ENCODE measurements at places on chromosomes 6 and 20.

GRCh38 chr20:2178318-2179232 is 76.9 kb downstream of the STK35 start:
- no peak for DNase-seq

DNA sequence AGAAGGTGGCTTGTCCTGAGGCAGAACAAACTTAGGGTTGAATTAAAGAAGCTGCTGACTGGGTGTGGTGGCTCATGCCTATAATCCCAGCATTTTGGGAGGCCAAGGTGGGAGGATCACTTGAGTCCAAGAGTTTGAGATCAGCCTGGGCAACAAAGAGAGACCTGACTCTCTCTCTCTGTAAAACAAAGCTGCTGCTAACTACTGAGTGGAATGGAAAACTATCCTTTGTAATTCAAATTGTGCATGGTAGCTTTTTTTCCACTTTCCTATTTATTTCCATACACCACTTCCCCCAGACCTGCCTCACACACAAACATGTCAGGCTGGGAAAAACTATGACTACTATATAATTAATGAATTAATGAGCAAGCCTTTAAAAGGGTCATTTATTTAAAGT is 437.1 kb downstream of the CDC5L start:
- DNase-seq: no peak

DNA sequence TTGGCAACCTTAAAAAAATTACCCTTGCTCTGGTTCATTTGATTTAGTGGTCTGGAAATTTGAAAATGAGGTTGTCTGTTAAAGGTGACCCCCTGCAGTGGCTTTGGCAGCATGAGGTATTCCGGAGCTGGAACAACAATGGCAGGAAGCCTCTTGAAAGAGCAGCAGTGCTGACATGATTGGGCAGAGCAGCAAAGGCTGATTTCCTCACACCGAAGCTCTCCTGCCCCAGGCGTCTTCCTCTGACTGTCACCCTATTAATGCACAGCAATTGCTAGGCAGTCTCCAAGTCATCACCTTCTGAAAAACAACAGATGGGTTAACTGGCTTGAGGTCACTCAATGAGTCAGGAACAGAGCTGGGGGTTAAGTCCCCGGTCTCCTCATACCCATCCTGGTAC is 241.8 kb upstream of the MMS22L start:
- DNase-seq: no peak

DNA sequence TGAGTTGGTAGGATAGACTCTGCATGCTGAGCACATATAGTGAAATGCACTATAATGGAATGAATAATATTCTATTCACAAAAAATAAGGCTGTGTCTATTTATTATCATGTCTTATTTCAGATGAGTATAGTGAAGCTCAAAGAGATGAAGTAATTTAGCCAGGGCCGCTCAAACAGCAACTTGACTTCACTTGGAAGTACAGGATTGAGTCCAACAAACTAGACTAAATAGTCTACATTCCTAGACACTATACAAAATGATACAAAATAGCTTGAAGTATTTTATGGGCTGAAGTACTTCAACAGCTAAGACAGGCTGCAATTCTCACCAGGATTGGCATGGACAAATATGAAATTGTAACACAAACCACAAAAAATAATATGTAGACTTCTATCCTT is 144.5 kb upstream of the DST start:
- DNase-seq: no peak

DNA sequence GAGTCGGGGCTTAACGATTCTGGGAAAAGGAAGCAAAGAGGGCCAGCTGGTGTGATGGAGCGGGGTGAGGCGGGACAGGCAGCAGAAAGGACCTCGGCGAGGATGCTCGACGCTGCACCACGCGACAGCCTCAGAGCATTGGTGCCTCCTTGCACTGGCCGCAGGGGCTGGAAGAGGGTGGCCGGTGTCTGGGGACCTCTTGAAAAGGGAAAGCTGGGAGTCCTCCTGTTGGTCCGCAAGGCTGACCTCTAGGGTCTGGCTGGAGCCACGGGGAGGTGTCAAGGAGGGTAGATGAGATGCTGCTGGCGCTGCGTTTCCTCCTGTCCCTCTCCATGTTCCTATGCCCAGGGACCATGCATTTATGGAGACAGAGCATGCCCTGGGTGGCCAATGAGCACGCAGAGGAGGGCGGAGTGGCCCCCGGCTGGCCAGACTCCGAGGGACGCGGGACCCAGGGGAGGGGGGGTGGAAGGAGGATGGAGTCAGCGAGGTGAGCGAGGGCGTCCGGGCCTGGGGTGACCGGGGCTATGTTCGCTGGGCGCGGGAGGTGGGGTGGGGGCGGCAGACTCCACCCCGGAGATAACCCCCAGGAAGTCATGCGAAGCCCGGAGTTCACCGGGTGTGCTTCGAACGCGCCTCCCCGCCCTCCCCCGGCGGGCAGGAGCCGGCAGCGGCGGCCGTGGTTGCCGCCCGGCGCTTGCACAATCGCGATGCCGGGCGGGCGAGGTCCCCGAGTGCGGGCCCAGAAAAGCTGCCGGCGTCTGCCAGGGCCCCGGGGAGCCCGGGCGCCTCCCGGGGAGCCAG is at the start of gene CYP24A1:
CYP24A1 (minus strand) TSS at position 334 of the 804 bp plus-strand sequence. CDS start 407 bp downstream, outside the sequence.
- DNase-seq: no peak

DNA sequence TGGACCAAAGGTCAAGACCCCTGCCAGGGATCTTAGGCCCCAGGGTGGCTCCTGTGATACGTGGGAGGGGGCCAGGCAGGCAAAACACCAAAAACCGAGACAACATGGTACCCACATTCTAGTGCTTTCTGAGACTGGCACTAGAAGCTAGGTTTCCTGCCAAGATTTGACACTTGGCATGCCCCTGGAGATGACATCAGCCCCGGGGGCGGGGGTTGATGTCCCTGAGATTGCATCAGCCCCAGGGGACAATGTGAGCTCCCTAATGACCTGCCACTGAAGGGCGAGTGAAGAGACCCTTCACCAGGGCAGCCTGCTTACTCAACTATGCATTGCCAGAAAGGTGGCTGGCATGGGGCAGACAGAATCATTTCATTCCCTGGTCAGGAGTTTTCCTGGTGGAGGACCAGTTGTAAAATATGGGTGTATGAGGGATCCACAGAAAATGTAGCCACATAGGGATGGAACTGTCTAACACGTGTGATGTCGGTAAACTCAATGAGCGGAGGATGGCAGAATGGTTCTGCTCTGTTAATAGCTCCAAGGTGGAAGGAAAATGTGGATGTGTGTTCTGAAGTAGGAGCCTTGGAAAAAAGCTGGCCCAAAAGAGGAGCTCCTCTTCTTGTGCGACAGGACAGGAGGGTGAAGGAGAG is 219.7 kb downstream of the UNC5CL start:
- DNase-seq: no peak

GRCh38 chr6:107101686-107102413 is 13.5 kb downstream of the BEND3 start:
- no peak for DNase-seq

DNA sequence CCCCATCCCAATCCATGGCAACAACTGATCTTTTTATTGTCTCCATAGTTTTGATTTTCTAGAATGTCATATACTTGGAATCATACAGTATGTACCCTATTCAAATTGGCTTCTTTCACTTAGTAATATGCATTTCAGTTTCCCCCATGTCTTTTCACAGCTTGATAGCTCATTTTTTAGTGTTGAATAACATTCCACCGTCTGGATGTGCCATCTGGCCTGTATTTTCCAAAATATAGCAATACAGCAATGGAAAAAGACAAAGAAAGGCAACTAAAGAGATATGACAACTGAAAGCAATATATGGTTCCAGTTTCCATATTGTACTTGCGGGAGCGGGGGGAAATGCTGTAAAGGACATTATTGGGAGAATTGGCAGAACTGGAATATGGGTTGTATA is 166.4 kb upstream of the NT5E start:
- no peak for DNase-seq

GRCh38 chr6:126657561-126658175 is 317.8 kb downstream of the CENPW start:
- DNase-seq: no peak

- no peak for DNase-seq
These were observed 17.2 kb upstream of the ADGRF1 start for GRCh38 chr6:47059216-47059885.

DNA sequence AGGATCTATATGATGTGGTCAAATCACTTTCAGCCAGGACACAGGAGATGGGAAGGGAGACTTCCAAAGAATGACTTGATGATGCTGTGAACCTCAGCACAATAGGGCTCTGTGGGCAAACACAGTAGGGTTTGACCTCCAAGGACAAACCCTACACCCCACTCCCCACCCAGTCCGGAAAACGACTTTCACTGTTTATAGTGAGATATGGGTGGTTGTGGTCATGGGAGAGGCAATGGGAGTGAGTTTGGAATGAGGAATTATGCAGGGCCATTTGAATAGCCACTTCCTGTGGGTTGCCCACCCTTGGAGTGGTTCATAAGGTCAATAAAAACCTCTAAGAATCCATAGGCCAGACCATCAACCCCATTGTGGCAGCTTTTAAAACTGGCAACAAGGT is 38.4 kb upstream of the PRND start:
- DNase-seq: no peak

DNA sequence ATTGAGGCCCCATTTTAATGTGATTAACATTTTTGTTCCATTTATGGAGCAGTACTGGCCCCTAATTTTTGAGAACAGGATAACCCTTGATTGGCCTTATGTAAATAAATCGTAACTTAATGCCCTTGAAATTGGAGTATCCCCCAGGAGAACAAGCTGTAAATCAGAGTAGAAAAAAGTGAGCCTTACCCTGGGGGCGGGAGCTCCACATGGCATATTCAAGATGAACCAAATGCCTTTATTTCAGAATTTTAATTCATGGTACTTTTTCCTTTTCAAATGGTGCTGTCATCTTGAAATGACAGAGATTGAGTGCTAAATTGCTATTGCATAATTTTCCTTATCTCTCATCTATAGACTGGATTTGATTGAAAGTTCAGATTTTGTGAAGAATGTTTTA is 809.5 kb upstream of the FLRT3 start:
- DNase-seq: no peak

GRCh38 chr6:21061892-21062291 is 527.6 kb downstream of the CDKAL1 start:
- DNase-seq: no peak

GRCh38 chr6:135056632-135057031 is 2.0 kb upstream of the HBS1L start:
- no peak for DNase-seq

- no peak for DNase-seq
These were observed 16.8 kb downstream of the BCL2L1 start for GRCh38 chr20:31705598-31706597.

GRCh38 chr20:25226433-25227316 is 21.2 kb upstream of the PYGB start:
- DNase-seq: no peak

DNA sequence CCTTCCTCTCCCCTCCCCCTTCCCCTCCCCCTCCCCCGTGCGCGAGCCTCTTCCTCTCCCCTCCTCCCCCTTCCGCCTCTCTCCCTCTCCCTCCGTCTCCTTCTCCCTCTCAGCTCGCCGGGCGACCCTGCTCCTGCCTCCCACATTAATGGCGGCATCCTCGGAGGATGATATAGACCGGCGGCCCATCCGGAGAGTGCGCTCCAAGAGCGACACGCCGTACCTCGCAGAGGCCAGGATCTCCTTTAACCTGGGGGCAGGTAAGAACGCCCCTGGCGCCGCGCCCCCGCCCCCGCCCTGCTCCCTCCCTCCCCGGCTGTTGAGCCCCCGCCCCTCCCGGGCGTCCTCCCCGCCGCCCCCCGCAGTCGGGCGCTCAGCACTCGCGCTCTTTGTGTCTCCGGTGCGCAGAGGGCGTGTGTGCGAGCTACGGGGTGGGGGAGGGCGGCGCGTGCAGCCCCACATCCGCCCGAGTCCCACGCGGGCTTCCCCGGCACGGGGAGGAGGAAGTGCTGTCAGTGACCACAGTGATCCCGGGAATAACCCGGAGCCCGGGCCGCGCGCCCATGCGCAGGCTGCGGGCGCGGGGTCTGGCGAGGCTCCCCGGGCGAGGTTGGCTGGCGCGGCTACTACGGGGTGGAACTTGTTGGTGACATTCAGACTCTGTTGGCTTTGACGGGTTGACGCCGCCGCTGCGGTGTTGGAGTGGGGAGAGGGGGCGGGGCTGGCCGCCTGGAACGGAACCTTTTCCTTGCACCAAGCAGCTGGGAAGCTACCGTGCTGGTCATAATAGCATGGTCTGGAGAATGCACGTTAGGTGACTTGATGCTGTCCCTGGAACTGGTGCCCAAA is 33.2 kb downstream of the PHACTR1 start:
- no peak for DNase-seq

DNA sequence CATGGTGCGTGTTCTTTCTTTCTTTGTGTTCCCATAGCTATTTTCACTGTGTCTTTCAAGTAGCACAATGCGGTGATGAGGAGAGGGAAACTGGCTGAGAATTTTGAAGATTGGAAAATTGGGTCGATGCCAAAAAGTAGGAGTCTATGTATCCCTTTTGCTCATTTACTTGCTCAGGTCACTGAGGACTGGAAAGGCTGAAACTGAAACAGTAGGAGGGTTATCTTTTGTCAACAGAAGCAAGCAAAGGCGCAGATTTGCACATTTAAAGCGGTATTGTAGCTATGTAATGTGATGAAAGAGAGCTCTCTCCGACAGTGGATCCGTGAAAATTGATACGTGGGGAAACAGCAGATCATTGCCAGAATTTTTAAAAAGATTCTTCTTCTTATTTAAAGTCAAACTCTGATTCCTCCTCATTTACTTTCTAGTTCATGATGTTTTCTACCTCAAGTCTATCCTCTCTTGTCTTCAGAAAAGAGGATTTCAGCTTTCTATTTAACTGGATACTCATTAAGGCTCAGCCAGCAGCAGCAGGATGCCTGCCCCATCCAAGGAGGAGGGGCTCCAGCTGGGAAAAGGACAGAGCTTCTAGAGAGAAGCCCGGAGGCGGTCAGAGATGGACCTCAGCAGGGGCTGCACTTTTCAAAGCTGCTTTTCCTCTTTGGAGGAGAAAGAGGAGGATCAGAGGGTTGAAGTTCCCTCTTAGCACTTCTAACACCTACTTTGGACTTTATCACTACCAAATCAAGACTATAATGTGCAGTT is 15.9 kb upstream of the FYN start:
- DNase-seq: no peak

- DNase-seq: no peak
These were observed 182.8 kb downstream of the UTRN start for GRCh38 chr6:144467921-144468320.

- no peak for DNase-seq
These were observed 105.1 kb downstream of the TOX2 start for GRCh38 chr20:44019638-44020335.

DNA sequence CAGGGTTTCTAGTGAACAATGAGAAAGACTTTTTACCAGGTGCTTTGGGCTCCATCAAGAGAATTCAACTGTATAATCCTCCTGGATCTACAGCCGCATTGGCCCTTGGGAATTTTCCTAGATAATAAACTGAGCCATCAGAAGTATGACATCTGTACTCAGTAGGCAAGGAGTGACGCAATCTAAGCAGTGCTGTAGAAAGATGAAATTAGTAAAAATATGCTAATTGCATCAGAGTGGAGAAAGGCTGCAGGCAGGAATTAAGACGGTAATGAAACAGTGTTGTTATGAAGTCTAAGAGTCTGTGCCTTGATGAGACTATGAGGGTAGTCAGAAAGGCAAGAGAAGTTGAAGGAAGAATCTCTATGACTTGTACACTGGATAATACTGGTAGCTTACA is 507.9 kb upstream of the SOX4 start:
- no peak for DNase-seq

- no peak for DNase-seq
These were observed 212.5 kb downstream of the BMP7 start for GRCh38 chr20:57053793-57054552.

- DNase-seq: no peak
These were observed 81.9 kb upstream of the RREB1 start for GRCh38 chr6:7025861-7026260.
